SJCRH30 (cell line): ENCODE measurements at places on chromosomes 7 and 10.

- no peak for DNase-seq
Observed at GRCh38 chr10:122293961-122294380, 22.9 kb downstream of the BTBD16 start.

DNA sequence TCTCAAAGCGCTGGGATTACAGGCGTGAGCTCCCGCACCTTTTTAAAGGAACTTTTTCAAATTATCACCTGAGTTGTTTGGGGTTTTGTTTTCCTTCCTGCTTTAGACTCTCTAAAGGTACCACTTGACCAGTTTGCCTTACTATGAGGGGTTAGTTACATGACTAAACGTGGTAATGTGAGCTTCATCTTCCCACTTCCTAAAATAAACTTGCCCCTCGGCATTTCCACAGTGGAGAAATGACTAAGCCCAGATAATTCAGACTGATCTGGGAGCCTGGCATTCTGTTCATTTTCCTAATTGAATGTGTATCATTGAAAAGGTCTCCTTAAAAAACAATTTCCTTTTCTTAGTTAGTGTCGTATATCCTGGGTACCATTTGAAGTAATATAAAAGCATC, 163.4 kb downstream of the PLXDC2 start:
- no peak for DNase-seq

DNA sequence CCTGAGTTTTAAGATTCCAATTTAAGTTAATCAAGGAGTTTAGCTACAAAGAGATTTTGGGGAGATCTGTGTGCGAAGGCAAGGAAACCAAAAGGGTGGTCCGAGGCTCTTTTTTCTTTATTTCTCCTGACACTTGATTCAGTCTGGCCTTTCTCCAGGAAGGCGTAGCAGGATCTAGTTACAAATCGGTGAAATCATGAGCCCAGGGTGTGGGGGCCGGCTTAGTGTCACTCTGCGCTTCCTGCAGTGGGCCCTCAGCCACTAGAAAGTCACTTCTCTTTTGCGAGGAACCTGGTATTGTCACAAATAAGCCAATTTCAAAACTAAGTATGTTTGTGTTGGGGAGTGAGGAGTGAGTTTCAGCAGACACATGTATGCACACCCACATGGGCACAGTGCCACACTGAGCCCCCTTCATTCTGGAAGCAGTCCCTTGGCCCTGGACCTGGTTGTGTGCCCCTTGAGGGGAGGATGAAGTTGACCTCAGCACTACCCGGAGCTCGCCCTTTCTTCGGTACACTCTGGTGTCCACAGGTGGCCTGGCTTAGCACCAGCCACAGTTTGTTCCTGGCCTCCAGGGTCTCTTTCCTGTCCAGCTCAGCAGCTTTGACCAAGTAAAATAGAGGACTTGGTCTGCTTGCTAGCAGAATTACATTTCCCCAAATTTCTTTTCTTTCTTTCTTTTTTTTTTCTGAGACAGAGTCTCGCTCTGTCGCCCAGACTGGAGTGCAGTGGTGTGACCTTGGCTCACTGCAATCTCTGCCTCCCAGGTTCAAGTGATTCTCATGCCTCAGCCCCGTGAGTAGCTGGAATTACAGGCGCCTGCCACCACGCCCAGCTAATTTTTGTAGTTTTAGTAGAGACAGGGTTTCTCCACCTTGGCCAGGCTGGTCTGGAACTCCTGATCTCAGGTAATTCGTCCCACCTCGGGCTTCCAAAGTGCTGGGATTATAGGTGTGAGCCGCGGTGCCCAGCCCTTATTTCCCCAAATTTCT, 84.0 kb upstream of the BTBD16 start:
- DNase-seq: peak; percentile 40

GRCh38 chr7:31069860-31070555, 17.9 kb downstream of the ADCYAP1R1 start:
- DNase-seq: no peak

GRCh38 chr10:22927661-22928403, at the start of gene ARMC3:
Gene ARMC3 (plus strand): TSS chr10:22928053. CDS start chr10:22931997, 3,944 bp downstream.
- no peak for DNase-seq

DNA sequence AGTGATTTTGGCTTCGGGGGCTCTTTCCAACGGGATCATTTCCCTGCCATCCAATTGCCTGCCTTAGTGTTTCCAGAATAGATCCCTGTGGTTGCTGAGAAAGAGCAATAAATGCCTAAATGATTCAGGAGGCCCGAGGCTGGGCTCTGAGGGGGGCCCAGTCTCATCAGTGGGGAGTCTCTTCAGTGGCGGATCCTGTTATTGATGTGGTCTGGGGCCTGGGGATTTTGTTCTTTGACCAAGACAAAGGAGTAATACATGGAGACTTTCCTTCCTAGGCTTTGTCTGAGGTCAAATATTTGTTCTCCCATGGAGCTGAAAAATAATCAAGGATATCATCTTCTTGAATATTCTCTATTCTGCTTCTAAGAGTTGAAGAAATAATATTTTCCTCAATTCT, 40.8 kb downstream of the TAS2R41 start:
- DNase-seq: peak; percentile 36

DNA sequence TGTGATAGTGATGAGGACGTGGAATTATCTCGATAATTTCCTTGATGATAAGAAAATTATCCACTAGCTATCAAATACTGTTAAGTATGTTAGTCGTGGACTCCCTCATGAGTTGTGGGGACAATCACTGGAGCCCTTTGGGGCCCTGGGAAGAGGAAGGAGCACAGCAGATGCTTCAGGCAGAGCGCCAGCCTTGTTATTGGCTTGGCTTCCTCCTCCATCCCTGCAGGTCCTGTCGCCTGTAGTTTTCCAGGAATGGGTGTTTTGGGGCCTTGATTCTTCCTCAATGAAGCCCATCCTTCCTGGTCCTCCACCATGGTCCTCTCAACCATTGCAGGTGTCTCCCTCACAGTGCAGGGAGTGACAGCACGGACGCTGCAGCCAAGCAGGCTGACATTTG, 32.5 kb upstream of the ZNF32 start:
- DNase-seq: no peak

- peak; percentile 53 for DNase-seq
Observed at GRCh38 chr10:118595598-118596425, at the start of gene PRLHR. Gene PRLHR (minus strand): TSS chr10:118595648. CDS start chr10:118595244, 404 bp downstream.

- peak; percentile 38 for DNase-seq
Observed at GRCh38 chr10:55410415-55410885, 609.4 kb upstream of the PCDH15 start.

- DNase-seq: no peak
Observed at GRCh38 chr7:11332186-11332864, 358.7 kb downstream of the PHF14 start.

- DNase-seq: no peak
Observed at GRCh38 chr7:149003018-149003417, 25.3 kb downstream of the PDIA4 start.

GRCh38 chr10:60488111-60488669, 98.5 kb upstream of the ANK3 start:
- no peak for DNase-seq

- DNase-seq: no peak
Observed at GRCh38 chr10:114499630-114500190, 95.4 kb upstream of the AFAP1L2 start.

- DNase-seq: no peak
Observed at GRCh38 chr10:86372119-86372783, 5.7 kb upstream of the GRID1 start.

DNA sequence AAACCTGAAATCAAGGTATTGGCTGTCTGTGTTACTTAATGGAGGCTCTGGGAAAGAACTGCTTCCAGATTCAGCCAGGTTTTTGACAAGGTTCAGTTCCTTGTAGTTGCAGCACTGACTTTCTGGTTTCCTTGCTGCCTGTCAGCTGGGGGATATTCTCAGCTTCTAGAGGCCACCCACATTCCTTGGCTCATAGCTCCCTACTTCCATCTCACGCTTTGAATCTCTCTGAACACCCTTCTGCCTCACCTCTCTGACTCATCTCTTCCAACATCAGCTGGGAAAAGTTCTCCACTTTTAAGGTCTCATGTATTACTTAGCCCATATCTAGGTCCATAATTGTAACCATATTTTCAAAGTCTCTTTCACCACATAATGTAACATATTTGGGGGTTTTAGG, 22.9 kb upstream of the GPR22 start:
- no peak for DNase-seq

GRCh38 chr10:70480239-70480861, 1.8 kb downstream of the PALD1 start:
- no peak for DNase-seq

GRCh38 chr10:27245836-27246235, 5.2 kb upstream of the ACBD5 start:
- DNase-seq: no peak

DNA sequence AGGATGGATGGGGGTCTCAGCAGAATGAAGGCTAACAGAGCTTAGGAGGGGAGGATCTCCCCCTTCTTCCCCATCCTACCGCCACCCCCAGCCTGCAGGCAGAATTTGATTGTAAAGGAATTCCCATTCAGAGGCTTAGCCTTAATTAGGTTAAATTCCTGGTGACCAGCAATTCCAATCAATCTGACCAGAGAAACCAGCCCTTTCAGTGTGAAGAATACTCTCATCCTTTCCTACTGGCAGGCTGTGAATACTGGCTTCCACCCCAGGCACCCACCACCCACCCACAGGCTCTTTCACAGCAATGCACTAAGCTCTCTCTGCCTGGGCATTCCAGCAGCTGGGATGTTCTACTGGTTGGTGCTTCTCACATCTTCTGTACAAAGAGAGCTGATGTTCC, 137.9 kb upstream of the LYZL1 start:
- no peak for DNase-seq

- no peak for DNase-seq
Observed at GRCh38 chr10:47207894-47208469, 92.0 kb upstream of the GDF10 start.

- DNase-seq: no peak
Observed at GRCh38 chr7:132865366-132866143, 216.3 kb downstream of the CHCHD3 start.

- peak; percentile 40 for DNase-seq
Observed at GRCh38 chr10:109393425-109393824, 529.9 kb downstream of the XPNPEP1 start.

- DNase-seq: no peak
Observed at GRCh38 chr7:157473051-157473569, 136.3 kb downstream of the DNAJB6 start.

DNA sequence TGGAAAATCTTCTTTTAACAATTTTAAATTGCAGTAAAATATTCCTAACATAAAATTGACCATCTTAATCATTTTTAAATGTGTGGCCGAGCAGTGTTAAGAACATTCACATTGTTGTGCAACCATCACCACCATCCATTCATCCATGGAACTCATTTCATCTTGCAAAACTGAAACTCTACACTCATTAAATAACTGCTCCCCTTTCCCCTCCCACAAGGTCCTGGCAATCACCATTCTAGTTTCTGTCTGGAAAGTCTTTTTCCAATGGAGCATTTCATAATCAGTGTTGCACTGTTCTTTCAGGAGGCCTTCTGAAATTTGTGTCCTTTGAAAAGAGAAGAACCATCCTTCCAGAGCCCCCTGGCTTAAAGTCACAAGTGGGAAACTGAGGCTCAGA, 233.1 kb downstream of the PLXNA4 start:
- DNase-seq: no peak

GRCh38 chr7:117873310-117874190, at the start of gene CTTNBP2:
Gene CTTNBP2 (minus strand): TSS chr7:117873441. CDS start chr7:117873415, 26 bp downstream.
- peak; percentile 33 for DNase-seq
